Chondrocyte (in vitro differentiated cells): ENCODE measurements at places on chromosomes 11 and 22. TPM values are rescaled to one million over a fixed set of nuclear protein-coding genes. Genes with fewer than 3 reads are reported as not detected.

OR4D5 gene
- not detected in 3 replicates for total RNA-seq

HMOX1 gene
- 1.9 to 9.4 TPM (median 8.8 TPM) in 3 replicates for total RNA-seq

CD248 gene
- total RNA-seq = 44.5 to 113 TPM (median 109 TPM) in 3 replicates

NXPE1 gene
- not detected in 3 replicates for total RNA-seq

BTG4 gene
- total RNA-seq = not detected in 3 replicates

SEC14L6 gene
- 0.77 to 2.0 TPM (median 1.2 TPM) in 3 replicates for total RNA-seq

MMP10 gene
- total RNA-seq = 0.15 to 0.26 TPM in 2 of 3 replicates, not detected in the other

CLMP gene
- 4.8 to 21.4 TPM (median 6.6 TPM) in 3 replicates for total RNA-seq

TREH gene
- total RNA-seq = not detected in 3 replicates

CCDC116 gene
- 0.44 to 0.85 TPM (median 0.47 TPM) in 3 replicates for total RNA-seq

MGAT3 gene
- 3.6 to 6.4 TPM (median 6.1 TPM) in 3 replicates for total RNA-seq

MMP7 gene
- 0.50 to 0.51 TPM in 2 of 3 replicates, not detected in the other for total RNA-seq

LGALS1 gene
- total RNA-seq = 1,066 to 2,807 TPM (median 2,760 TPM) in 3 replicates

SSTR3 gene
- not detected in 3 replicates for total RNA-seq

MS4A3 gene
- not detected in 3 replicates for total RNA-seq

MAPK8IP2 gene
- 3.0 to 4.3 TPM (median 4.1 TPM) in 3 replicates for total RNA-seq

DNHD1 gene
- total RNA-seq = 3.8 to 7.4 TPM (median 5.8 TPM) in 3 replicates

GAL3ST3 gene
- total RNA-seq = 1.1 to 2.0 TPM (median 1.8 TPM) in 3 replicates

ST14 gene
- total RNA-seq = 0.10 TPM in 2 of 3 replicates, not detected in the other

ZNF74 gene
- total RNA-seq = 12.7 to 15.7 TPM (median 13.6 TPM) in 3 replicates

CYTH4 gene
- total RNA-seq = not detected in 3 replicates

APOL5 gene
- total RNA-seq = not detected in 3 replicates

MMP8 gene
- total RNA-seq = not detected in 3 replicates

OR8G5 gene
- total RNA-seq = 0.20 TPM in 1 of 3 replicates, not detected in the others

ANO5 gene
- total RNA-seq = 0.18 to 0.20 TPM in 2 of 3 replicates, not detected in the other

GTSE1 gene
- total RNA-seq = 7.2 to 8.2 TPM (median 7.3 TPM) in 3 replicates

CAPN1 gene
- total RNA-seq = 120 to 130 TPM (median 127 TPM) in 3 replicates

FAM180B gene
- not detected in 3 replicates for total RNA-seq

ACTN3 gene
- 0.07 TPM in 1 of 3 replicates, not detected in the others for total RNA-seq

KRTAP5-8 gene
- not detected in 3 replicates for total RNA-seq

PANX3 gene
- total RNA-seq = not detected in 3 replicates

GPR137 gene
- total RNA-seq = 57.8 to 64.8 TPM (median 59.2 TPM) in 3 replicates

WEE1 gene
- total RNA-seq = 17.8 to 31.2 TPM (median 17.8 TPM) in 3 replicates

C22orf31 gene
- not detected in 3 replicates for total RNA-seq

OR5A1 gene
- total RNA-seq = not detected in 3 replicates

CBX6 gene
- total RNA-seq = 80.1 to 110 TPM (median 82.9 TPM) in 3 replicates

NCAPH2 gene
- total RNA-seq = 37.4 to 51.2 TPM (median 38.9 TPM) in 3 replicates

XPNPEP3 gene
- total RNA-seq = 14.7 to 24.6 TPM (median 15.3 TPM) in 3 replicates

MPZL3 gene
- total RNA-seq = 1.1 to 1.7 TPM (median 1.6 TPM) in 3 replicates

HEPACAM gene
- not detected in 3 replicates for total RNA-seq

OR51E2 gene
- total RNA-seq = 0.97 to 3.2 TPM (median 3.1 TPM) in 3 replicates

FAM83F gene
- 0.22 TPM in 1 of 3 replicates, not detected in the others for total RNA-seq

ASCL2 gene
- not detected in 3 replicates for total RNA-seq

FGF3 gene
- total RNA-seq = not detected in 3 replicates

TCN2 gene
- 10.4 to 14.9 TPM (median 11.5 TPM) in 3 replicates for total RNA-seq

PATZ1 gene
- total RNA-seq = 18.6 to 19.9 TPM (median 18.9 TPM) in 3 replicates
